ENCODE measurements at places on chromosomes 5 and 9.

DNA sequence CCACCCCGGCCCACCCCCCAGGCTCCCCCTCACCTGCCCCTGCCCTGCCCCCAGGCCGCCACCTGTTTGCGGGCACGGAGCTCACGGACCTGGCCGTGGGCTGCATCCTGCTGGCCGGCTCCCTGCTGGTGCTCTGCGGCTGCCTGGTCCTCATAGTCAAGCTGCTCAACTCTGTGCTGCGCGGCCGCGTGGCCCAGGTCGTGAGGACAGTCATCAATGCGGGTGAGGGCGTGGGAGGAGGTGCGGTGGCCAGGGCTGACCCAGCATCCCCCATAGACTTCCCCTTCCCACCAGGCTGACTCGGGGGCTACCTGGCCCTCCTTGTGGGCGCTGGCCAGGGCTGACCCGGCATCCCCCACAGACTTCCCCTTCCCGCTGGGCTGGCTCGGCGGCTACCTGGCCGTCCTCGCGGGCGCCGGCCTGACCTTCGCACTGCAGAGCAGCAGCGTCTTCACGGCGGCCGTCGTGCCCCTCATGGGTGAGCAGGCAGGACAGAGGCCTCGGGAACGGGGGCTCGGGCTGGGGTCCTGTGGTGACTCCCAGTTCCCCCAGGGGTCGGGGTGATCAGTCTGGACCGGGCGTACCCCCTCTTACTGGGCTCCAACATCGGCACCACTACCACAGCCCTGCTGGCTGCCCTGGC is 3.5 kb downstream of the SLC34A3 start:
- DNase-seq = no peak

- DNase-seq = no peak
These were observed 177.8 kb upstream of the SGCD start for GRCh38 chr5:156149213-156149612.

DNA sequence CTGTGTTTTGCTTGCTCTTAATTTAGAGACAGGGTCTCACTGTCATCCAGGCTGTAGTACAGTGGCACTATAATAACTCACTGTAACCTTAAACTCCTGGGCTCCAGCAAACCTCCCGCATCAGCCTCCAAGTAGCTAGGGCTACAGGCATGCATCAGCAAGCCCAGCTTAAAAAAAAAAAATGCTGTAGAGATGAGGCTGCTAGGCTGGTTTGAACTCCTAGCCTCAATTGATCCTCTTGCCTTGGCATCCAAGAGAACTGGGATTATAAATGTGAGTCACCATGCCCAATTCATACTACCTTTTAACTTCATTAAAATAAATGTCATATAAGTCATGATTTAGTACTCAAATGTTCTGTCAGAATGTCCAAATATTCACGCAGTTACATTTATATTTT is 2195.7 kb upstream of the C9orf72 start:
- no peak for DNase-seq

DNA sequence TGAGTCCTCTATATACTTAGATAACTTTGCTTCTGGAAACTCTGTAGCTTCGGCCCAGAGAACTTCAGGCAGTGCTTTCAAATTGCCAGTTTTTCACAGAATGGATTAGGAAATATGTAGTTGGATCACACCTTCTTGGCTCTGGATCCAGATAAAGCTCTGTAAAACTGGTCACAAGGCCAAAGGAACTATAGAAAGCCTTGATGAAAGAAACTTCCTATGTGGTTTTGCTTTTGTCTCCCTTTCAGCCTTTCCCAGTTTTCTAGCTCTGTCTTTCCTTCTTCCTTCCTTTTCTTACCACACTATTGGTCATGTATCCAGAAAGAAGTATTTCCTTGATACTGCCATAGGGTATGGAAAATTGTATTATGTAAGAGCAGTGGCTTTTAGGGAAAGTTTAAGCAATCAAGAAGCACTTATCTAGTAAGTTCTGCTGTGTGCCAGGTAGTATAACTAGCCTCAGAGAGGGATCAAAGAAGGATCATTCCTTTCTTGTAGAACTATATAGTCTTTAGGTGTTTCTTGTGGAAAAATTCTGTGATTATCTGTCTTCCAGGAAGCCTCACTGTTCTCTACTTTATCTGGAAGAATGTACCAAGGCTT is 6.3 kb downstream of the GPR21 start:
- no peak for DNase-seq

DNA sequence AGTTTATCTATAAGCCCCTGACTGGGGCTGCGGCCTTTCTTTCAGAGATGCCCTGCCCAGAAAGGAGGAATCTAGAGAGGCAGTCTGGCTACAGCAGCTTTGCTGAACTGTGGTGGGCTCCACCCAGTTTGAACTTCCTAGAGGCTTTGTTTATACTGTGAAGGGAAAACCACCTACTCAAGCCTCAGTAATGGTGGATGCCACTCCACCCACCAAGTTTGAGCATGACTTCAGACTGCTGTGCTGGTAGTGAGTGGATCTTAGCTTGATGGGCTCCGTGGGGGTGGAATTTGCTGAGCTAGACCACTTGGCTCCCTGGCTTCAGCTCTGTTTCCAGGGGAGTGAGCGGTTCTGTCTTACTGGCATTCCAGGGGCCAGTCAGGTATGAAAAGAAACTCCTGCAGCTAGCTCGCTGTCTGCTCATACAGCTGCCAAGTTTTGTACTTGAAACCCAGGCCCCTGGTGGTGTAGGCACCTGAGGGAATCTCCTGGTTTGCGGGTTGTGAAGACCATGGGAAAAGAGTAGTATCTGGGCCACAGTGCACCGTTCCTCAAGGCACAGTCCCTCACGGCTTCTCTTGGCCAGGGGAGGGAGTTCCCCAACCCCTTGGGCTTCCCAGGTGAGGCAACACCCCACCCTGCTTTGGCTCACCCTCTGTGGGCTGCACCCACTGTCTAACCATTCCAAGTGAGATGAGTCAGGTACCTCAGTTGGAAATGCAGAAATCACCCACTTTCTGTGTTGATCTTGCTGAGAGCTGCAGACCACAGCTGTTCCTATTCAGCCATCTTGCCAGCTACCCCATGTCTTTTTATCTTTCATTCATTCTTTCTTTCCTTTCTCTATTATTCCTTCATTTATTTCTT is 211.8 kb upstream of the C9orf72 start:
- DNase-seq = no peak

DNA sequence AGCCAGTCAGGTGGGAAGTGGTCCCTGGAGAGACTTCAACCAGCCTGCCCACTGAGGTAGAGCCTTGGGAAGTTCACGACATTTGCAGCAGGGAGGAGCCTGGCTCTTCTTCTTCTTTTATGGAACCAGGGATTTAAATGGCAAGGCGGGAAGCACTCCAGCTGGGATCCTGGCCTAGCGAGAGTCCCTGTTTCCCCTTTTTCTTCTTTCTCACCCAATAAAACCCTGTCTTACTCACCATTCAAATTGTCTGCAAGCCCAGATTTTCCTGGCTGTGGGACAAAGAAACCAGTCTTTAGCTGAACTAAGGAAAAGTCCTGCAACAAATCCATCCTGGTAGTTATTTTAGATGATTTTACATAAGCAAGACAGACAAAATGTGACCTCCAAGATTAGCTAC is 503.7 kb downstream of the CDH10 start:
- no peak for DNase-seq

DNA sequence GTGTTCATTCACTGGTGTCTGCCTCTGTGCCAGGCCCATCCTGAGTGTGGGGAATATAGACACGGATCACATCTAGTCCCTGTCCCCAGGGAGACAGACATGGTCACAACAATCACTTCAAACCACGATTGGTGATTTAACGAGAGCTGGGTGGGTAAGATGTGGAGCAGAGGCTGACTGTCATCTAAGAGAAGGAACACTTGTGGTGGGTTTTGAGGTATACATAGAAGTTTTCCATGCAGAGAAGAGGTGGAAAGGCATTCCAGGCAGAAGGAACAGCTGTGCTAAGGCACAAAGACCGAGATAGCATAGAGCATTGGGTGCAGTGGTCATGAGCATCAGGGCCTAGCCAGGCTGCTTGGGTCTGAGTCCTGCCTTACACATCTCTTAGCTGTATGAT is 22.7 kb upstream of the WDR38 start:
- no peak for DNase-seq

GRCh38 chr9:105975886-105976645 is 281.7 kb downstream of the TMEM38B start:
- DNase-seq = no peak

DNA sequence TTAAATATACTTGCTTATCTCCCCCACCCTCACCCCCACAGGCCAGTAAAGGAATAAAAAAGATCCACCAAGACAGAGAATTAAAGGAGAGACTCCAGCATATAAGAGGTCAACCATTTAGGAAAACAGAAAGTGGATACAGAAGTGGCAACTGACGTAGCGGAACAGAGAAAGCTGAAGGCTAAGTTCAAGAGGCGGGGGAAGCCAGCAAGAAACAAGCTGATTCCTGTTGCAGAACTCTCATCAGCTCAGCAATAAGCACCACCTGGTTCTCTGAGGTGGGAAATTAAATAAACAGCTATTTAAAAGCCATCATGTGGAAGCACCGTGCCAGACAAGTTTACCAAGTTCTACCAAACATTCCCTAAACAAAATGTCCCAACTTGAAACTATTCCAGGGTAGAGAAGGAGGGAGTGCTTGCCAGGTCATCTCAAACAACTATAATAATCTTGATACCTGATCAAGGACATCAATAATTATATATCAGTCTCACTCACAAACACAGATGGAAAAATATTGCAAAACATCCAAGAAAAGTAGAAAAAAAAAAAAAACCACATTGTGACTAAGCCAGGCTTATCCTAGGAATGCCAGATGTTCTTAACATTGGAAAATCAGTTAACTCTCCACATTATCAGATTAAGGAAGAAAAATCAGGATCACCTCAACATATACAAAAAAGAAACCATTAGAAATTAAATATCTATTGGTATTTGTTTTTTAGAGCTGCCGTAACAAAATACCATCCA is 7.3 kb upstream of the ARL15 start:
- no peak for DNase-seq

GRCh38 chr5:143559586-143560109 is 156.2 kb upstream of the NR3C1 start:
- no peak for DNase-seq

- no peak for DNase-seq
These were observed 41.3 kb upstream of the OLFM1 start for GRCh38 chr9:135045928-135046738.

GRCh38 chr5:157358871-157359270 is 92.9 kb downstream of the CYFIP2 start:
- no peak for DNase-seq

- no peak for DNase-seq
These were observed 121.8 kb upstream of the CNTLN start for GRCh38 chr9:17013010-17013409.

GRCh38 chr5:142245786-142246185 is 79.0 kb downstream of the SPRY4 start:
- no peak for DNase-seq

DNA sequence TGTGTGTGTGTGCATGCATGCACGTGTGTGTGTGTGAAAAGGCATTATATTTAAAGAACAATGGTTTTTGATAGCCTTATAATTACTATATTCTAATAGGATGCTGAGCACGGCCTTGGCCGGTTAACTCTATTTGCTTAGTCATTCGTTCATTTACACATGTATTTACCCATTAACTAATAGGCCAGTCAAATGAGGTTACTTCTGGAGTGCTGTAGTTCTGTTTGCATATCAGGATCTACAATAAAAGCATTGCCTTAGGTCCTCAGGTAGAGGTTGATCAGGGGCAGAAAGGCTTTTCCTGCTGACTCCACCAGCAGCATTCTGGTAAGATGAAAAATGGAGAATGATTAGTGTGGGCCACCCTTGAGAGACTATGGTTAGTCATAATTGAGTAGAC is 219.0 kb downstream of the COMMD10 start:
- DNase-seq = no peak

DNA sequence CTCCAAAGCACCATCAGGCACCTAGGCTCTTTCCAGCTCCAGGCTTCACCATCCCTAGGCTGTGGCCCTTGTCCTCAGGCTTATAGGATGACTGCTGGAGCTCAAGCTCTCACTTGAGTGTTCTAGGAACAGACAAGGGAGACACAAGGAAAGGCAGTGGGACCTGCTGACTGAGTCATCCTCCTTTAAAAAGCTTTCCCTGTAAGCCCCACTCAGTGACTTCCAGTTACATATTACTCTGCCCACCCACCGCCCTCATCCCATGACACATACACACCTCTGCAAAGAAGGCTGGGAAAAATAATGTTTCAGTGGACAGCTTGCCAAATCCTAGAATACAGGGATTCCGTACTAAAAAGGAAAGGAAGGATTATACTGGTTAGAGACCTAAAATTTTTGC is 154.2 kb upstream of the ZNF366 start:
- DNase-seq = no peak

- no peak for DNase-seq
These were observed 328.8 kb upstream of the PIK3R1 start for GRCh38 chr5:67886761-67887160.

DNA sequence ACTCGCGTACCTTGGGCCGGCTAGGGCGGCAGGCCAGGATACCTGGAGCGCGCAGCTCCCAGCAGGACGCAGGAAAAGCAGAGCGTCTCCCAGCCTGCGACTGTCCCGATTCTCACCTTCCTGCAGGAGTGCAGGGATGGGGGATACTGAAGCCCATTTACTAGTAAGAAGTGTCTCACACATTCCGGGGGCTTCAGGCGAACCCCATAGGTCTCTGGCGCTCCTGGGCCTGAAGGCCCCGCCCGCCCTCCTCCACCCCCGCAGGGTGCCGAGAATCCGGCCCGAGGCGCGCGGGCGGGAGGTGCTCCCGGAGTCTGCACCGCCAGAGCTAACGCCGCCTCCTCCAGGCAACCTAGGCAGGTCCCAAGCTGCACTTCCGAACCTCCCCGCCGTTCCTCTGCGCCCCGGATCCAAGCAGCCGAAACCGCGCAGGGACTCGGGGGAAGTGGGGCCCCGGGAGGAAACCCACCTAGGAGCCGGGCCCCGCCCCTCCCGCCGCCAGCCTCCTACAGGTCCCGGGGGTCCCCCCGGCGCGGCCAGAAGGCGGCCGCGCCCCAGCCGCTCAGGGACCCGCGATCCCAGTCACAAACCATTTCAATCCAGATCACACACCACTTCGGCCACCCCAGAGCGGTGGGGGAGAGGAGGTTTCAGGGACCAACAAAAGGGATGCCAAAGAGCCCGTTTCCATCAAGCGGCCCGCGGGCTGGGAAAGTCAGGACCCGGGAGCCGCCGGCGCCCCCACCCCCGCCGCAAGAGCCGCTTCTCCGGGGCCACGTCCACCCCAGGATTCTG is 1.2 kb downstream of the ROR2 start:
- no peak for DNase-seq

DNA sequence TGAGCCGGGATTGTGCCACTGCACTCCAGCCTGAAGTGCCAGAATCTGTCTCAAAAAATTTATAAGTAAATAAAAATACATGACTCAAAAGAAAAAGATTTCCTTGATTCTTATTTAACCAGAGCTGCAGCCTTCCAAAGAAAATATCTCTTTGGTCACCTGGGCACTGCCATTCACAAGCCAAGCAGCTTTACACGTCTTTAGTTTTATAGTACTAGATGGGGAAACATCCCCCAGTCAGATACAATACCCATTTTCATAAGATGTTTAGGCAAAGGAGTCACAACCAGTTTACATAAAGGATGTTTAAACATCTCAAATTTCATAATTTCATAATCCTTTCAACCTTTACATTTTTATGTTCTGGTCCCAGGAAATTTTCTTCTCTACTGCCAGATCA is 13.7 kb upstream of the OXCT1 start:
- no peak for DNase-seq

All from GM12892 (cell line).